AG20443 (cell line): ENCODE measurements at places on chromosomes 3 and 15.

- DNase-seq: peak; percentile 25
Measured at GRCh38 chr15:63997715-63998442, 48.4 kb downstream of the DAPK2 start.

DNA sequence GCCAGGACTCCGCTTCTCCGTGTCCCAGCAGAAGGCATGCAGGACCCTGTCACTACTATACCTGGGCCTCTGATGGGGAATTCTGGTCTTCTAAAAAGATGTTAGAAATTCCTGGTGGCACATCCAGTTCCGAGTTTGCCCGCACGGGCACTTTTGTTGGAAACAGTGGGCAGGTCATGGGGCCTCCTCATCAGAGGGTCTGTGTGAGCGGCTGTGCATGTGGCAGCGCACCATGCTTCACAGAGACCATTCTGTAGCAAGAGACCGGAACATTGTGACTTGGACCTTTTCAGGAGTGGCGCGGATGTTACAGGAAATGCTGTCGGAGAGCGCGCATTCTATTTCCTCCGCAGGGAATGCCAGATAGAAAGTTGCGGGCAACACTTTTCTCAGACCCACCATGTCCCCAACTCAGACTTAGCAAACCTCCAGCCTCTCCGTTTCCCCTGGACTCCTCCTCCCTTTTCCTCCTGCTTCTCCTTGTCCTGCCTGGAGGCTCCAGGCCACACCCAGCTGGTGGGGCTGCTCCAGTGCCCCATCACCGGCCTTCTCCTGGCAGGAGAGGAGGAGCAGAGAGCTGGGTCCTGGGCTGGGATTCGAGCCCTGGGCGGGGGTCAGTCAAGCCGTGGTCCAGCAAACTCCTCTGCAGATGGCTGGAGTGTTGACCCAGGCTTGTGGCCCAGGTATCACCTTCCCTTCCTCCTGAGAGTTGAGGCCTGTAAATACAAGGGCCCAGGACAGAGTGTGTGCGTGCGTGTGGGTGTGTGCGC, 46.6 kb downstream of the KLF13 start:
- DNase-seq: no peak

- DNase-seq: no peak
Measured at GRCh38 chr15:84616235-84616634, 15.4 kb downstream of the ZSCAN2 start.

DNA sequence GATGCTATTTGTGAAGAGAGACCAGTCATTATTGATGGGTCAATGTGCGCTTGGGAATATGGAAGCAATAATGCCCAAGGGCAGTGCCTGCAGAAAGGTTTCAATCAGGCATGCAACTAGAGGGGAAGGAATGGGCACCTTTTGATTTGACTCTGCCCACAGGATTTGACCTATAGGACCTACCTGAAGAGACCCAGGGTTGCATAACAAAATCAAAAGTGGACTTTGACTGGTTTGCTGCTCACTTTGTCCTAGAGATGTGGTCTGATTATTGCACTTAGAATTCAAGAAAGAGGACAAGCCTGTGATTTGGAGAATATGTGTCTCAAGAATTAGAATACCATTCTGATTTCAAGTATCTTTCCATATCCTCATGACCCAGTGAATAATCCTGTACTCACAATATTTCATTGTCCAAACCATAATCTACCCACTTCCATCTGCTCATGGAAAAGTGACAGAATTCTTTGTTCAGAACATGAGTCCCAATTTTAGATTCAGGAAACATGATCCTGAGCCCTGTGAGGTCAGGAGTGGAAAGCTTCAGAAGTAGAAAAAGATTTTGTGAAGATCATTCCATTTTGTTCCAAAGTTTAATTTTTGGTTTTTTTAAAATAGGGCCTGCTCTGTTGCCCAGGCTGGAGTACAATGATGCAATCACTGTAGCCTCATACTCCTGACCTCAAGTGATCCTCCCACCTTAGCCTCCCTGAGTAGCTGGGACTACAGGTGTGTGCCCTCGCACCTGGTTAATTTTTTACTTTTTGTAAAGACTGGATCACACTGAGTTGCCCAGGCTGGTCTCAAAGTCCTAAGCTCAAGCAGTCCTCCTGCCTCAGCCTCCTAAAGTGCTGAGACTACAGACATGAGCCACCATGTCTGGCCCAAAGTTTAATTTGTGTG, 151.3 kb upstream of the NR2E3 start:
- no peak for DNase-seq

DNA sequence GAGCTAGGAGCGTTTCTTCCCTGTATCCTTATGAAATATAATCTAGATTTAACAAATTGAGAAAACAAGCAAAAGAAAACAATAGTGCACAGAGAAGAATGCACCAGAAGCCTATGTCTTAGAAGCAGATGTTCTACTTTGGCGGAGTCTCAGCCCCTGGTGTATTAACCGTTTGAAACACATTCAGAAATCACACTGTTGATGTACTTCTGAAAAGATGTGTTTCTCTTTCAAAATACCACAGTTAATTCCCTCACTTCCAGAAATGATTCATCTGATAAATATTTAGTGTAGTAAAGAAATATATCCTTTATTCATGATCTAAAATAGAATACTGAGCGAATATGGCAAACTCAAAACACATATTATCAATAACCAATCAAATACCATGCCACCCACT, 77.7 kb downstream of the CBLB start:
- DNase-seq: peak; percentile 41

GRCh38 chr3:125051715-125052581, 3.8 kb downstream of the HEG1 start:
- peak; percentile 80 for DNase-seq

DNA sequence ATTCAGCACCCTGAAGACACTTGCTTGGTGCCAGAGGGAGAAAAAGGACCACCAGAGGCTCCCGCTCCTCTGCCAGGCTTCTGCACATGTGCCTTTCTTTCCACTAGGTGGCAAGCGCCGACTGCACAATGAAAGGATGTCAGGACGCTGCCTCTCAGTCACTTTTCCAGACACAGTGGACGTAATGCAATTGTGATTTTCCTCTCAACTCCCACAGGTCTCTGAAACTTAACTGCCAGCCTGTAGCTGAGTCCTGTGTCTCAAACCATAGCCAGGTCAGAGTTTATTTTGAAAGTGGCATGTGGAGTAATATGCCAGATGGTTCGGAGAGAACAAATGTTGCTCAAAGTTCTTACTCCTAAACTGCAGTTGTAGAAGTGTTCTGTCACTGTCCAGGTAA, 162.9 kb downstream of the ITPR1 start:
- peak; percentile 87 for DNase-seq

DNA sequence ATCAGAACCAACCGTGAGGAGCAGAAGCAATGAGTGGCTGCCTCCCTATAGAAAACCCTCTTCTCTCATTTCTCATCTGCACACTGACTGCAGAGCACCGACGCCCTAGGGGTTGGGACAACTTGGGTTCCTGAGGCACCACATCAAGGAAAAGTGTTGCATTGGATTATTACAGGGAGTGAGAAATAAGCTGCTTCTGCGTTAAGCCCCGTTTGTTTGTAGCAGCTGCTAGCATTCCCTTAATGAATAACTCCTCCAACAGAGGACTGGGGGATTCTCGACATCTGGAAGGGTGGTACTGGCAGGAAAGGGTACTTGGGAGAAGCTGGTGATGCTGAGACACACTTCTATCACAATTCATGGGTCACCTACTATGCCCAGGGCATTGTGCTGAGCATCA, 25.3 kb upstream of the AGBL1 start:
- no peak for DNase-seq
